ENCODE measurements at places on chromosomes 3 and 15. TPM values are rescaled to one million over a fixed set of nuclear protein-coding genes. Genes with fewer than 3 reads are reported as not detected.

DNA sequence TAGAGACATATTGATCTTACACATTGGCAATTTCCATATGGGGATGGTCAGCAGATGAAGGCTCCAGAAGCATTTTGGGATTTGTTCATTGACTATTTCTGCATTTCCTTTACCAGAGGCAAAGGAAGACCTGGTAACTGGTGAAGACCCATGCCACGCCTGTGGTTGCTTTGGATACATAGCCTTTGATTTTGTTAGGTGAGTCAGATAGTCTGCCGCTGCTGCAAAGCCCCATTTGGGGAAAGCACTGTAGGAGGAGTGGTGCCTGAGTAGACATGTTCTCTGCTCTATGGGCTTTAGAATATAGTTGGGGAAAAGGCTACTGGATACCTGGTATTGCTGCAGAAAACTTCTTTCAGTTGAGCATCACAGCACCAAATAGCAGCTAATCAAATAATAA lies 56.8 kb downstream of the TFG start:
- DNase-seq: no peak

ACOX2 gene
- total RNA-seq: 14.1 TPM

DNA sequence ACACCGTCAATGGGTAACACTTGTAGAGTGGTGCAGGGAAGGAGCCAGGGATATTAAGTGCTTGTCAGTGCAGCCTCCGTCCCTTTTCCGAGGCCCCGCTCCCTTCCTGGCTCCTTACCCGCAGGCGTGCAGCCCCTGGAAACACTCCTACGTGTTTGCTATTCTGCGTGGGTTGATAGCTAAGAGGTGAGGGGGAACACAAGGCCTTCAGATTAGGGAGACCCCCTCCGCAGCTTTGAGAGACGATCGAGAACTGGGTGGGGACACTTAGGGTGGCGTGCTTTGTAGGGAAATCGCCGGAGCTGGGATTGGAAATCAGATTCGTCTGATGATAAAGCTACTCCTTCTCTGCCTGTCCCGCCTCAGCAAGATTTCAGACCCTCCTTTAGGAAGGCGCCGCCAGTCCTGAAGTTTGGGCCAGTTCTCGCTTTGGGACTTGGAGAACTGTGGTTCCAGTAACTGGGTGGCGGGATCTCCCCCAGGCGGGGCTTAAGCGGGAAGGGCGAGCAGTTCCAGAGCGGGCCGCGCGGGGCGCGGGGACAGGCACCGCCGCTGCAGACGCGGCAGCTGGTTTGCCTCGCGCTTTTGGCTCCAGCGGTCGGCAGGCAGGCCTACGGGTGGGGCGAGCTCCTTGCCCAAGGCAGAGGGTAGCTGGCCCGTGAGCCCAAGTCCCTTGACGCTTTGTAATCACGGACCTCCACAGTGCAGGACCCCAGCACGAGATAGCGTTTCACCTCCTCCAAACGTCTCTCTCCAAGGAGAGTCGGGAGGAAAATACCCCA lies 8.0 kb upstream of the FAM107A start:
- no peak for DNase-seq

CCDC54 gene
- not detected for total RNA-seq

GRCh38 chr15:43939070-43939469 lies 112.3 kb downstream of the WDR76 start:
- no peak for DNase-seq

DNA sequence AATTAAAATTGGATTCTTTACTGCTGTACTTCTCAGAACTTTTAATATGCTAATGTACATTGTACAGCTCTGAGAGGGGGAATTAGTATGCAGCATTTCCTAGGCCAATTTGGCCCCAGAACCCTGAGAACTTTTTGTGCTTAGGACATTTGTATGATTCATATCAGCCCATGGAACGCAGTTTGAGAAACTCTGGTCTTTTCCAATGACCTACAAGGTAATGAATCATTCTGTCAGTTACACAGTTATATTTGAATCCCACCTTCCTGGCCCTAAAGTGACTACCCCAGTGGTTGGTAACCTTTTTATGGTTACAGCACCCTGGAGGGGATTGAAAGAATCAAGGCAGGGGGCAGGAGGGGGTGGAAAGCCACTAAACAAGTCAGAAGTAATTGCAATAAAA lies 25.6 kb upstream of the KBTBD12 start:
- DNase-seq: no peak

Measured in esophagus squamous epithelium (tissue), 5 donors.